ENCODE measurements at places on chromosomes 2 and 18. TPM values are rescaled to one million over a fixed set of nuclear protein-coding genes. Genes with fewer than 3 reads are reported as not detected.

GRCh38 chr2:77469106-77469505, 53.1 kb downstream of the LRRTM4 start:
- H3K36me3 ChIP-seq, result no peaks in the 10 kb centered on the region
- no peak overlapping the region for H3K27ac ChIP-seq
- no peaks in the 10 kb centered on the region for H3K27me3 ChIP-seq
- no peak overlapping the region for H3K4me3 ChIP-seq
- H3K4me1 ChIP-seq, result no peaks in the 10 kb centered on the region

DNA sequence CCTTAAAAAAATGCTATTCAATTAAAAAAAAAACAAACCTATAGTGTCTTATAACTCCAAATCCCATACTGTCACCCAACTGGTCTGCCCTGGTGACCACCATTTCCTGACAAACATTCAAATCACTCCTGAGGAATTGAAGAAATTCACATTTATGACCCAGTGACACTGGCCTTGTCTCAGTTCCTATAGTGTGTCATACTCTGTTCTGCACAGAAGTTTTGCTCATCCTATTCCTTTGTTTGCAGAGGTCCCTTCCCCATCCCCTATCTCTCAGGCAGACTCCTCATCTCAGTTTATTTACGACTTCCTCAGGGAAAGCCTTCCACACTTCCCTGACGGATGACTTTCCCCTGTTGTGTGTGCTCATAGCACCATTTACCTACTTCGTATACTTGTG, 14.7 kb downstream of the ZC3H6 start:
- no peak for DNase-seq
- H3K4me3 ChIP-seq, result no peak overlapping the region
- H3K27ac ChIP-seq, result no peak overlapping the region
- H3K4me1 ChIP-seq, result no peaks in the 10 kb centered on the region

DNA sequence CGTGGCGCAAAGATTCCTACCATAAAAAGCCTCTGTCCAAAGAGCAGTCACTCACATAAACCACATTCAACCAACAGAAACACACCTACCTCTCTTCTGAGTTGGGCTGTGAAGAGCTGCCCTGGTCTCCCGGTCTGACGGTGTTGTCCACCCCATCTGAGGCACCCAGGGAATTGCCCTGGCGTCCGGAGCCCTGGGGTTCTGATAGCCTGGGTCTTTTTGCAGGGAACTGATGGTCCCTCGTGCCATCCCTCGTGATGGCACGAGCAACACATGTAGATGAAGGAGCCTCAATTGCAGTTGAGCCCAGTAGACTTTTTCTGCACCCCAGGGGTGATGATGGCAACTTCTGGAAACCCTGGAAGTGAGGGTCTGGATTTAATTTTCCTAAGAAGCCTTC, 13.8 kb downstream of the HJURP start:
- H3K4me3 ChIP-seq, result no peak overlapping the region
- H3K27ac ChIP-seq, result no peak overlapping the region
- H3K4me1 ChIP-seq, result peaks cover 20% of the 10 kb centered on the region
- peak; percentile 53 for DNase-seq
- peaks cover 14% of the 10 kb centered on the region for H3K36me3 ChIP-seq

- H3K36me3 ChIP-seq, result peaks cover 50% of the 10 kb centered on the region
- no peaks in the 10 kb centered on the region for H3K27me3 ChIP-seq
- no peaks in the 10 kb centered on the region for H3K4me1 ChIP-seq
- H3K4me3 ChIP-seq, result no peak overlapping the region
- DNase-seq, result no peak
Observed at GRCh38 chr2:203070701-203071100, 56.0 kb downstream of the NBEAL1 start.

The LYG2 gene
- total RNA-seq, result not detected

The CXCR1 gene
- not detected for total RNA-seq
